ENCODE measurements at places on chromosomes 11 and 22.
A peak's percentile ranks its signal among the peaks of the same experiment; 100 is the strongest.

DNA sequence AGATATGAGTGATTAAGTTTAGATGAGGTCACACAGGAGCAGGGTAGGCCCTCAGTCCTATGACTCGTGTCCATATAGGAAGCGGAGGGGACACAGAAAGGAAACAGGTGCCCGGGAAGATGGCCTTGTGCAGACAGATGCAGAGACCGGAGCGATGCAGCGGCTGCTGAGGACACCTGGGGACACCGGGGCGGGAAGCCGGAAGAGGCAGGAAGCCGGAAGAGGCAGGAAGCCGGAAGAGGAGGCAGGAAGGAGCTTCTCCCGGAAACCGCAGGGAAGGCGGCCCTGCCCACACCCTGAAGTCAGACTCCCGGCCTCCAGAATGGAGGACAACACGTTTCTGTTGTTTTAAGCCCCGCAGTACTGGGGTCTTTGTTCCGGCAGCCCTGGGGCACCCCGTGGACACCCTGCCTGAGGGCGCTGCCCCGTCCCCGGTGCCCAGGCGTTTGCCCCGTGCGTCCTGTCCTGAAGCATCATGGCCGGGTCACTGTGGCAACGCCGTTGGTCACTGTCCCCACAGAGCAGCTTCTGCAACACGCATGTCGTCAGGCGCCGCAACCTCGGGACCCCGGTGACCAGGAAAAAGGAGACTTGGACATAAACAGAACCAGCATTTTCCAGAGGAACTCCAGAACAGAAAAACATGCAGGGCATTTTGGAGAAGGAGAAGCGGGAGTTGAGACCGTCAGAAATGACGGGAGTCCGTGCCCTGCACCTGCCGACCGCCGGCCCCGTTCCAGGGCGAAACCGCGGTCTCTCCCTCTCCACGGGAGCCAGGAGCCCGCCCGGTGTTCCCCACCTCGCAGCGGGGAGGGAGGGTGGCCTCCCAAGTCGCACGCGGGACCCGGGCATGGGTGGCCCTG is 103.4 kb downstream of the BRD1 start:
- DNase-seq, result no peak

GRCh38 chr11:57506522-57506921 is 9.0 kb downstream of the SLC43A1 start:
- DNase-seq, result no peak

- DNase-seq, result no peak
These were observed 30.5 kb upstream of the CYP2D6 start for GRCh38 chr22:42160830-42161696.

DNA sequence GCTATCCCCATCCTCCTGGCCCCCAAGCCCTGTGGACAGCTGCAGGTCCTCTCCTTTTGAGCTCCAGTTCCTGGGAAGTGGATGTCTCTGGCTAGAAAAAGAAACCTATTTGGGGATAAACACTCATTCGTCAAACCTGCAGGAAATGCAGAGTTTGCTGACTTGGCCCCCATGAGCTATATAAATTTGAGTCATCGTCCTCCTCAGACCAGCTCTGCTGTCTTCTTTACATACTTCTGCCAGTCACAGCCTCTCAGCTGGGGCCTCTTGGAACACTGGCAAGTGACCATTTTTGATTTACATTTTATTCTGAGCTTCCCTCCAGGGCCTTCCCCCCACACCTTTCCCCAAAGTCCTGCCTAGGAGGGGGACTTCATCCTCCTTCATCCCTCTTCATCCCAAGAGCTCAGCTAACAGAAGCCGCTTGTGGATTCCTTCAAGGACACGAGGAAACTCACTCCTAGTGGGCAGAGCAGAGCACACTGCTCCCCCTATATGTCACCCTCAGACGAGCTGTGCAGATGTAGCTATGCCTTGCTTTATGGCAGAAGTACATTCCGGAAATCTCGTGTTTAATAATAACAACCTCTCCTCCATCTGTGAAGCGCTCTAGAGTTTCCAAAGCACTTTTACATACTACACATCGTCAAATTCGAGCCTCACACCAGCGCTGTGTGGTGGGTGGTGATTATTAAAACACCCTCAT is 131.8 kb downstream of the FEZ1 start:
- DNase-seq, result peak; percentile 12

- DNase-seq, result no peak
These were observed 6.6 kb downstream of the ARRB1 start for GRCh38 chr11:75344761-75345454.

GRCh38 chr11:48109046-48109666 is 107.5 kb upstream of the OR4B1 start:
- peak; percentile 79 for DNase-seq

DNA sequence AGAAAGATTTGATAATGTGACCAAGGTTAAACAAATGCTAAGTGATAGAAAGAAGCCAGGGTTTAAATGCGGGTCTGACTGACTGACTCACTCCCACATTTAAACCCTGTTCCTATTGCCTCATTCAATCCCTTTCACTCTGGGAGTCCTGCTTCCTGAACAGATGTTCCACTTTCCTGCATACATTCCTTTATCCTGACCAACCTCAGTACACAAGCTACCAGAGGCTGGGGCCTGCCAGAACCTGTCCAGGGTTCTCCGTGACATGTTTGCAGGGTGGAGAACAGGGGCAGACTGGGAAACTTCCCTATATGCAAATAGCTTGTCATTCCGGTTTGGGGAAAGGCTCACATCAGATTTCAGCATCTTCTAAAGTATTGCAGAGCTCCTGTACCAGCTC is 3.0 kb upstream of the ANKK1 start:
- DNase-seq, result no peak

DNA sequence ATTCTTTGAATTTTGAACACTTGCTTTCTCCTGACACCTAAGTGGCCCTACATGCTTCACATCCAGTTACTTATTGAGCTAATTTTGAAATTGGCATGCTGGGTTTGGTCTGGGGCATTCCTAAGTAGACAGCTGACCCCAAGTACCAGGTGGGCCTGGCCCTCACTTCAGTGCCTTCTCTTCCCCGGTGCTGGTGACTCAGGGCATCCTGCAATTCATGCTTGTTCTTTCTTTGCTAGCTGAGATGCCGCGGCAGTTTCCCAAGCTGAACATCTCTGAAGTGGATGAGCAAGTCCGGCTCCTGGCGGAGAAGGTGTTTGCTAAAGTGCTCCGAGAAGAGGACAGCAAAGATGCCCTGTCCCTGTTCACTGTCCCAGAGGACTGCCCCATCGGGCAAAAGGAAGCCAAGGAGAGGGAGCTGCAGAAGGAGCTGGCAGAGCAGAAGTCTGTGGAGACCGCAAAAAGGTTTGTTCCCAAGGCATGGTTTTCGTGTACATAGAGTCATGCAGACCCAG is 6.3 kb downstream of the AMPD3 start:
- no peak for DNase-seq

DNA sequence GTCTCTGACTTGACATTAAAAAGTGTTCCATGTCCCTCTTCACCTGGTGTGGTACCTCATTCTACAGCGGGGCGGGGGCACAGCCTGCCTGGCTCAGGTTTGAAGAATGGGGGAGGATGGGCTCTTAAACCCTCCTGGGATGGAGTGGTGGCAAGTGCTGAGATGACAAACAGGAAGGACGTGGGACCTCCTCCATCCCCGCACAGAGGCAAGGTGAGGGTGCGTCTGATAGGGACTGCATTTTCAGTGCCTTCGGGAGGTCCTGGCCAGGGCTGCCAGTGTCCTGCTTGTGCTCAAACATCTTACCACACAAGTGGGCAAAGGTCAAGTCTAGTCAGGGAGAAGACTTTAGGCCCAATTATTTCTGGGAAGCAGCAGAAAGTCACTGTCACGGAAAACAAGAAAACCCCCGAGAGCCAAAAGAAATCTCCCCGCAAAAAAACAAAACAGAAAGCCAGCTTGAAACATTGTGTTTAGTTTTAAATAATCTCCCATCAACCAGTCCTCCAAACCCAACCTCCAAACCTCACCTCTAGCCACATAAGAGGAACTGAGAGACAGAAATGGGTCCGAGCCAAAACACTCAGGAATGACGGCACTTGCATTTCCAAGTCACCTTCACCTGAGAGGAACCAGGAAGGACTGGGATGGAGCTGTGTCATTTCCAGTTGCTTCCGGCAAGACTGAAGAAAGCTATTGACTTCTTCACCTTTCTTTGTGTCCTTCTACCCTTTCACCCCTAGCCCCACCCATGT is 966.5 kb downstream of the NTM start:
- DNase-seq, result no peak

GRCh38 chr11:77207618-77208313 is 79.7 kb downstream of the MYO7A start:
- no peak for DNase-seq
